ENCODE measurements at places on chromosomes 3 and 15.
A peak's percentile ranks its signal among the peaks of the same experiment; 100 is the strongest.

GRCh38 chr3:129052675-129053074, 7.9 kb upstream of the GP9 start:
- no peak for DNase-seq

GRCh38 chr3:5464649-5465048, 277.1 kb downstream of the EDEM1 start:
- DNase-seq = no peak

DNA sequence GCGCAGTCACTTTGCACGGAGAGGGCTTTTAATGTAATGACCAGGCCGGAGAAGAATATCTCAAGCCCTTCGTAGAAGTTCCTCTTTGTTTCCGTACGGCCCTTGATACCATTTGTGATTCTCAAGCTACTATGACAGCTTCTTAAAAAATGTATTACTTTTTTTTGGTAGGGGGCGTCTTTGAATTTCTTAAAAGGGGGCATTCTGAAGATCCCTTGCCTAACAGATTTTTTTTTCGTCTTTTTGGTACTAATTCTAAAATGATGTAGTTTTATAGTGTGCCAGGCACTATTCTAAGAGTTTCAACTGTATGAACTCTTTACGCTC, 614.0 kb downstream of the MCTP2 start:
- no peak for DNase-seq

DNA sequence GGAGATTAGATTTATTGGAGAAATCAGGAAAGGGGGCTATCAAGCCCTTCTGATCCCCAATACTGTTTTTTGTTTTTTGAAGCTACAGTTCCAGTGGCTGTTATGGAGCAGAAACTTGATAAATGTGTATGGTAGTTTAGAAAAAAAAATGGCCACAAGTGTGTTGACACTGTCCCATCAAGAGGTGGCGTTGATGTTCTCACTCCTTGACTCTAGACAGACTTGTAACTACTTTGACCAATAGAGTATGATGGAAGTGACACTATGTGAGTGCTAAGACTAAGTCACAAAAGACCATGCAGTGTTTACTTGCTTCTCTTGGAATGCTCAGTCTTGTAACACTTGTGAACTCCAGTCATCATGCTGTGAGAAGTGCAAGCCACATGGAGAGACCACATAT, 356.7 kb downstream of the PDCD6IP start:
- no peak for DNase-seq

DNA sequence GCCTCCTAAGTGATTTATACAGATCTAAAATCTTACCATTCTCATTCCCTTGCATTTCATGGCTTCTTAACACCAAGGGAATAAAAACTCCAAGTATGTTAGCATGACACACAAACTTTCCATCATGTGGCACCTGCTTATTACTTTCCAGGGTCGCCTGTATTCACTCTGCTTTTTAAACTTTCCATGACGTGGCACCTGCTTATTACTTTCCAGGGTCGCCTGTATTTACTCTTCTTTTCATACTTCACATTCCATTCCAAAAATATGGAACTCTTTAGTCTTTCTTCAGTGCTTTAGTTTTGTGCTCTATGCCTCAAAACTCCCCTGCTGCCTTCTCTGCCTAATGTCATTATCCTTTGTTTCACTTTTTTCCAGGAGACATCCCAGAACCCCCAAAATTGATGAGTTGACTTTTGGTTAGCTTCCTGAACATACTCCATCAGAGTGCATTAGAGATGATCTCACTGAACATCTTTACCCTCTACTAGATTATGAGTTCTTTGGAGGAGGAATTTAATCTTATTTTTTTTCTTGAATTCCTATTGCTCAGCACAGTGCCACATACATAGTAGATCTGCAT, 47.0 kb downstream of the CALML4 start:
- no peak for DNase-seq

GRCh38 chr3:17412950-17413530, 329.4 kb downstream of the TBC1D5 start:
- DNase-seq = no peak

DNA sequence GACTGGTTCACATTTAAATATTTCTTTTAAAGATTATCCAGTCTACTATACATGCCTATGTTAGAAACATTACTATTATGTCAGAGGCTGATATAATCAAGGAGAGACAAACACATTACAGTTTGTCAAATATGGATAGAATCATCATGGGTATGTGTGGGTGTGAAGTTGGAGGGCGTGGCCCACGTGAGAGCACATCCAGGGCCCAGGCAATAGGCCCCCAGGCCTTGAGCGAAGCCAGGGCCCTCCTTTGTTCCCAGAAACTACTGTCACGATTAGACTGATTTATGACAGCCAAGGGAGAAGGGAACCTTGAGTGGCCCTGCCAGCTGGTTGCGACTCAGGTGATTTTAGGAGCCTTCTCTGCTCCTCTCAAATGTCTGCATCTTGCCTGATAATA, 26.9 kb upstream of the LDHAL6B start:
- no peak for DNase-seq

DNA sequence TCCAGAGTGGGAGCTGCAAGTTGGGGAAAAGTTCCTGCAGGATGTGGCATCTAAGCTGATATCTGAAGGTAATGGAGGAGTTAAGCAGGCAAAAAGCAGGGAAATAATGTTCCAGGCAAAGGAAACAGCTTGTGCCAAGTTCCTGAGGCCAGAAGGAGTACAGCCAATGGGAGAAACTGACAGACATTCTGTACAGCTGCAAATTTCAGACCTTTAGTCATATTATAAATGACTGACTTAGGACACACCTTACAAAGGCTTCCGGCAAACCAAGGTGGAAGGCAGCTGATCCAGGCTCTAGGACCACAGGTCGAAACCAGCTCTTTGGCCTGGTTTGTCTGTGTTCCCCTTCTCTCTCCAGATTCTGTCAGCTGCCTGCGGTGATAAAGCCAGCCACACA, 9.3 kb downstream of the WWTR1 start:
- no peak for DNase-seq

DNA sequence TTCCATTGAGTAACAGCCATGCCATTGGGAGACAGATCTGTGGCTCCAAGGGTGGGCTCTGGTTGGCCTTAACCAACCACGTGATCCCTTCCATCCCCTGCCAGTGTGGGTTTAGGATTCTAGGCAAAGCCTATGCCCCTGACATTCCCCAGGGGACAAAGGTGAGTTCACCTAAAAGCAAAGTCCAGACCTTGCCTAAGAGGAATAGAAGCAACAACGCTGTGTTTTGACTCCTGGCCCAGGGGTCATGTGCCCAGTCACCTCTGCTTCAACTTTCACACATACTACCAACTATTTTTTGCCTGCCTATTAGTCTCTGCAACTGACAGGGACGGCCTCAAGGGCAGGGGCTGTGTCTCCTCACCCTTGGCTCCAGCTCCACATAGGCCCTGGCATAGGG, 42.0 kb downstream of the FAM3D start:
- no peak for DNase-seq

GRCh38 chr15:76057332-76058000, 2.3 kb upstream of the TMEM266 start:
- DNase-seq = peak; percentile 17

DNA sequence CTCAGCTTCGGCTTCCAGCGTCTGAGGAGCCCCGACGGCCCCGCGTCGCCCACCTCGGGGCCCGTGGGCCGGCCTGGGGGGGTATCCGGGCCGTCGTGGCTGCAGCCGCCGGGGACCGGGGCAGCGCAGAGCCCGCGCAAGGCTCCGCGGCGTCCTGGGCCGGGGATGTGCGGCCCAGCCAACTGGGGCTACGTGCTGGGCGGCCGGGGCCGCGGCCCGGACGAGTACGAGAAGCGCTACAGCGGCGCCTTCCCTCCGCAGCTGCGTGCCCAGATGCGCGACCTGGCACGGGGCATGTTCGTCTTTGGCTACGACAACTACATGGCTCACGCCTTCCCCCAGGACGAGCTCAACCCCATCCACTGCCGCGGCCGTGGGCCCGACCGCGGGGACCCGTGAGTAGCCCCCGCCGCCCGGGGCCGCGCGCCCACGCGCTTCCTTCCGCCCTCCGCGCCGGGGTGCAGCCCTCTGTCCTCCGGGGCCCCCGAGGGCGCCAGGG, 462 bp downstream of the EDEM1 start:
- DNase-seq = peak; percentile 13

- no peak for DNase-seq
These were observed 369.9 kb upstream of the PLSCR5 start for GRCh38 chr3:146975032-146975431.
